ENCODE measurements at places on chromosomes 5 and 9.

GRCh38 chr5:131193106-131193505 is 22.4 kb downstream of the LYRM7 start:
- H3K36me3 ChIP-seq = no peaks in the 10 kb centered on the region
- H3K27ac ChIP-seq = no peak overlapping the region
- DNase-seq = no peak
- no peak overlapping the region for H3K4me3 ChIP-seq
- H3K4me1 ChIP-seq = no peaks in the 10 kb centered on the region

DNA sequence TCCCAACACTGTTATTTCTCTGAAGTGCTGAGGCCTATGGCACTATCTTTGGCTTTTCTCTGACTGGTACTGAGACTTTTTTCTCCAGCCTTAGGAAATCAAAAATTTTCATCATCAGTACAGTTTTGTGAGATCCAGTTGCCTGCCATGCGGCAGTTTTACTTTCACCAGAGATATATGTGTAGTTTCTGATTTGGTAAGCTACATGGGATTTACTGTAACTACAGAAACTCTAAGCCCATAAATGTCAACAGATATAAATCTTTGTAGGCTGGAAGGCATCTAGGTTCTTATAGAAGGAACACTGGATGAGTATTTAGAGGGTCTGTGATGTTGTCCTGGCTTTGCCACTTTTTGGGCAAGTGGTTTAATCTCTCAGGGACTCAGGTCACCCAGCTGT is 69.0 kb downstream of the DOCK2 start:
- no peak overlapping the region for H3K27ac ChIP-seq
- peak; percentile 11 for DNase-seq

DNA sequence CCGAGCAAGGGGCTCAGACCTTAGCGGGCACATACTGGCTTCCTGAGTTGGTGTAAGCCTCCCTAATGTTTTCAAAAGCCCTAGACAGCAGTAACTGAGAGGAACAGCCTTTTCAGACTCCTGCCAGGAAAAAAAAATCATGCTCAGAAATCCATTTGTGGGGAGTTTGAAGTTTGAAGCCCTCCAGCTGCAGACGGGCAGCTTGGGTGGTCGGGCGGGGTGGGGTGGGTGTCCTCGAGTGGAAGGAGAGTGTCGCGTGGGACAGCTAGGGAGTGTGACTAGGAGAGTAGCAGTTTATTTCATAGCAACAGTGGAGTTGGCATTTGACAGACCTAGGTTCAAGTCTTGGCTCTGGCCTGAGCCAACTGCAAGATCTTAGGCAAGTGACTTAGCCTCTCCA is 90.7 kb upstream of the PITX1 start:
- no peaks in the 10 kb centered on the region for H3K36me3 ChIP-seq
- peaks cover 17% of the 10 kb centered on the region for H3K4me1 ChIP-seq
- no peak for DNase-seq
- H3K27me3 ChIP-seq = no peaks in the 10 kb centered on the region
- H3K4me3 ChIP-seq = no peak overlapping the region
- H3K27ac ChIP-seq = no peak overlapping the region

GRCh38 chr5:95916687-95917085 is 45.0 kb downstream of the ELL2 start:
- H3K27ac ChIP-seq = no peak overlapping the region
- H3K36me3 ChIP-seq = no peaks in the 10 kb centered on the region
- H3K4me1 ChIP-seq = peaks cover 14% of the 10 kb centered on the region

GRCh38 chr9:16030528-16031185 is 477.8 kb downstream of the CCDC171 start:
- no peaks in the 10 kb centered on the region for H3K27me3 ChIP-seq
- H3K36me3 ChIP-seq = no peaks in the 10 kb centered on the region
- no peaks in the 10 kb centered on the region for H3K4me1 ChIP-seq
- no peak for DNase-seq
- H3K4me3 ChIP-seq = no peak overlapping the region

GRCh38 chr5:88829054-88829453 is 53.9 kb downstream of the MEF2C start:
- H3K4me3 ChIP-seq = no peak overlapping the region
- H3K4me1 ChIP-seq = peaks cover 14% of the 10 kb centered on the region
- H3K27ac ChIP-seq = no peak overlapping the region
- DNase-seq = no peak
- H3K27me3 ChIP-seq = no peaks in the 10 kb centered on the region

GRCh38 chr5:144416196-144416595 is 245.5 kb downstream of the KCTD16 start:
- no peaks in the 10 kb centered on the region for H3K27me3 ChIP-seq
- no peaks in the 10 kb centered on the region for H3K4me1 ChIP-seq
- no peak overlapping the region for H3K4me3 ChIP-seq
- DNase-seq = no peak

DNA sequence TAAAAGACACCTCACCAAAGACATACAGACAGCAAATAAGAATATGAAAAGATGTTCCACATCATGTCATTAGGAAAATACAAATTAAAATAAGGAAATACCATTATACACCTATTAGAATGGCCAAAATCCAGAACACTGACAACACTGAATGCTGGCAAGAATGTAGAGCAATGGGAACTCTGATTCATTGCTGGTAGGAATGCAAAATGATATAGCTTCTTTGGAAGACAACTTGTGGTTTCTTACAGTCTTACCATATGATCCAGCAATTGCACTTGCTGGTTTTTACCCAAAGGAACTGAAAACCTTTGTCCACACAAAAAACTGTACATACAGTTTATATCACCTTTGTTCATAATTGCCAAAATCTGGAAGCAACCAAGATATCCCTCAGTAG is 6.5 kb downstream of the TMEM161B start:
- no peak overlapping the region for H3K4me3 ChIP-seq
- DNase-seq = no peak
- no peaks in the 10 kb centered on the region for H3K27me3 ChIP-seq
- no peaks in the 10 kb centered on the region for H3K36me3 ChIP-seq

DNA sequence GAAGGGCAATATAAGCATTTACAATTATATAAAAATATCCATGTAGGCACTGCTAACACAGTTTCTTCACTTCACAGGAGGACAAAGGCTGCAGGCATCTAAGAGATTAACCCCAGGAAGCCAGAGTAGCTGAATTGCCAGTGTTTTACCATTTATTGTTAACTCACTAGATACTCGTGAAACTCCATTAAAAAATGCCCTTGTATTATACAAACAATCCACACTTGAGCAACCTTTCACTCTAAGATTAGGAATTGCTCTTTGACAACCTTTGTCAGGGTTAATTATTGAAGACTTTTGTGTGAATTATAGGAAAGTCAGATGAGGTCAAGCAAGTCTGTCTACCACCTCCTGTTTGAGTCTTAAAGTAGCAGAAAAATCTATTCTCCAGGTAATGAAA is 317.8 kb downstream of the ADGRV1 start:
- no peak for DNase-seq
- H3K4me1 ChIP-seq = peaks cover 19% of the 10 kb centered on the region
- H3K4me3 ChIP-seq = no peak overlapping the region
- no peaks in the 10 kb centered on the region for H3K27me3 ChIP-seq
- peak overlapping the region; percentile 2 for H3K27ac ChIP-seq

- no peaks in the 10 kb centered on the region for H3K27me3 ChIP-seq
- DNase-seq = peak; percentile 63
- no peaks in the 10 kb centered on the region for H3K36me3 ChIP-seq
- peaks cover 35% of the 10 kb centered on the region for H3K4me1 ChIP-seq
Measured at GRCh38 chr9:91945277-91946085, 4.5 kb downstream of the ROR2 start.

- H3K4me3 ChIP-seq = no peak overlapping the region
- H3K4me1 ChIP-seq = peaks cover 4% of the 10 kb centered on the region
- H3K27me3 ChIP-seq = no peaks in the 10 kb centered on the region
- no peaks in the 10 kb centered on the region for H3K36me3 ChIP-seq
Measured at GRCh38 chr5:170311511-170312300, 14.1 kb upstream of the LCP2 start.

GRCh38 chr5:62681117-62681850 is 102.7 kb downstream of the LRRC70 start:
- no peak overlapping the region for H3K27ac ChIP-seq
- H3K27me3 ChIP-seq = no peaks in the 10 kb centered on the region
- no peaks in the 10 kb centered on the region for H3K36me3 ChIP-seq

DNA sequence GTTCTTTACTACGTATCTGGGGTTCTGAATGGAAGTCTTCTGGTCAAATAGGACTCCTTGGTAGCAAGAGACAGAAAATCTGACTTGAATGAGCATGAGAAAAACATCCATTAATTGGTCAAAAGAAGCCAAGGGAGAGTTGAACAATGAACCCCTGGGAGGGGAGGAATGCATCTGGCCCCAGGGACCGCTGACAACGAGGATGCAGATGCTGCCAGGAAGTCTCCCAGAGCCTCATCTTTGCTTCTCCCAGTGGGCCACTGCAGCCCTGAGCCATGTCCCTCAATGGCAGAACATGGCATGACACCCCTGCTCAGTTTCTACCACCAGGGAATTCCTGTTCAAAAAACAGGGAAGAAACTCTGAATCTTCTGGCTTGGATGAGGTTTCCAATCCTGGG is 50.5 kb upstream of the ICE1 start:
- H3K36me3 ChIP-seq = no peaks in the 10 kb centered on the region
- H3K27ac ChIP-seq = no peak overlapping the region
- H3K4me3 ChIP-seq = no peak overlapping the region
- DNase-seq = no peak
- no peaks in the 10 kb centered on the region for H3K4me1 ChIP-seq
